ENCODE measurements at places on chromosomes 3 and 15. TPM values are rescaled to one million over a fixed set of nuclear protein-coding genes. Genes with fewer than 3 reads are reported as not detected.

The ABI3BP gene
- 17.0 TPM for total RNA-seq

The NANOGP8 gene
- not detected for total RNA-seq

The KLHL40 gene
- not detected for total RNA-seq

The IGSF10 gene
- not detected for total RNA-seq

The NEK10 gene
- total RNA-seq: 0.98 TPM

The GOLGA8R gene
- total RNA-seq: 6.7 TPM

The CHL1 gene
- not detected for total RNA-seq

The PARP15 gene
- total RNA-seq: not detected

The P2RY14 gene
- not detected for total RNA-seq

The C3orf22 gene
- total RNA-seq: not detected

The TPM1 gene
- 2,417 TPM for total RNA-seq

The NLGN1 gene
- total RNA-seq: 2.3 TPM

All from placental epithelial cell (primary cell).